T-cell (primary cell): ENCODE measurements at places on chromosomes 16 and 17. TPM values are rescaled to one million over a fixed set of nuclear protein-coding genes. Genes with fewer than 3 reads are reported as not detected.

PRAC2 gene
- total RNA-seq, result not detected

GRCh38 chr16:19853742-19854542, 30.7 kb downstream of the GPRC5B start:
- no peak overlapping the region for H3K27ac ChIP-seq
- no peak for DNase-seq
- no peaks in the 10 kb centered on the region for H3K36me3 ChIP-seq
- no peaks in the 10 kb centered on the region for H3K4me1 ChIP-seq

KRTAP9-8 gene
- not detected for total RNA-seq

- H3K36me3 ChIP-seq, result peaks cover 13% of the 10 kb centered on the region
- DNase-seq, result no peak
- peaks cover 25% of the 10 kb centered on the region for H3K4me1 ChIP-seq
- H3K4me3 ChIP-seq, result no peak overlapping the region
- no peak overlapping the region for H3K27ac ChIP-seq
- no peaks in the 10 kb centered on the region for H3K27me3 ChIP-seq
Observed at GRCh38 chr16:81711657-81712319, 67.3 kb upstream of the PLCG2 start.

CFAP97D1 gene
- total RNA-seq, result not detected

GRCh38 chr17:27423651-27424050, 32.6 kb upstream of the KSR1 start:
- no peak for DNase-seq
- H3K27me3 ChIP-seq, result peaks cover 7% of the 10 kb centered on the region
- no peak overlapping the region for H3K4me3 ChIP-seq
- H3K36me3 ChIP-seq, result no peaks in the 10 kb centered on the region

- no peak for DNase-seq
- H3K27me3 ChIP-seq, result no peaks in the 10 kb centered on the region
- H3K36me3 ChIP-seq, result no peaks in the 10 kb centered on the region
- no peak overlapping the region for H3K27ac ChIP-seq
- H3K4me3 ChIP-seq, result no peak overlapping the region
Observed at GRCh38 chr17:5769593-5770354, 185.5 kb upstream of the NLRP1 start.

ACSM2A gene
- not detected for total RNA-seq

TP53TG3C gene
- not detected for total RNA-seq

DNA sequence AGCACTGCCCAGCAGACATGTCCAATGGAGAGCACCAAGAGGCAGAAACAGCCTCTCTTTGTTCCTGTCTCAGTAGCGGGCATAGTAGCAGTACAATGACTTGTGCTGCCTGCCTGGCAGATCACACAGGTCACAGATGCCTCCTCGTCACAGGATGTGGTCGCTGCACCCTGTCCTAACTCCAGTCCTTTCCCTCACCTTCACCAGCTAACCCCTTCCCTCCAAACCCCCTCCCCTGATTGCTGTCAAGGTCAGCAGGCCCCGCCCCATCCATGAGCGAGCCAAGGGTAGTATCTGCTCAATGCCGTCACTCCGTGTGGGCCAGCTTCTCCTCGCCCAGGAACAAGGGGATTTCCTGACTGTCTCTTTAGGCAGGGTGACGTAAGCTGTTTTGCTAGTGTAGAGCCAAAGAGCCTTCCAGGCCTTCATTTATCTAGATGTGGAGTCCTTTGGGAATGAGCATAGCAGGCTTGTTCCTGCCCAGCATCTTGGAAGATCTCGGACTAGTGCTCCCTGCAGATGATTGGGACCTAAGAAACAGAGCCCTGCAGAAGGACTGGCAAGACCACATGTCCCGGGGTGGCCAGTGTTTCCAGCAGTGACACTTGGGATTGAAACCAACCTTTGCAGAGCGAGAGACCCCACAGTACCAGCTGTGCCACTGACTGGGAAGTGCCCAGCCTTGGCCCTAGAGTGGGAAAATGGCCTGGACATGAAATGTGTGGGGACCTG, 75.9 kb upstream of the TNRC6C start:
- H3K27me3 ChIP-seq, result no peaks in the 10 kb centered on the region
- peak overlapping the region; percentile 99 for H3K27ac ChIP-seq
- DNase-seq, result peak; percentile 92

ZNF469 gene
- total RNA-seq, result 1.7 TPM

CDH13 gene
- total RNA-seq, result not detected

DNA sequence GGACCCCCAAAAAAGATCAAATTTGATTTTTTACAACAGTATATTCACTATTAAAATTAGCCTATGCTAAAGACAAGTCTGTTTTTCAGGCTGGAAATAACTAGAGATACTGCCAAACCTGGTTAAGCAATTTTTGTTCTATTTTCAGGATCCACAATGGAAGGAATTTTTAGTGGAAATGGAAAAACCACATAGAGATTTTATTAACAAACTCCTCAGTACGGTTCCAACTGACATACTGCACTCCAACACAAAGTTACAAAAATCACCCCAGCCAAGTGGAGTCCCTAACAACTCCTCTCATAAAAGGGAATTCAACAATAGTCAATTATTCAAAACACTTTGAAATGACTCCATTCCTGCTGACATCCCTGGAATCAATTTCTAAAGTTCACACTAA, 101.6 kb upstream of the TOB1 start:
- H3K4me3 ChIP-seq, result no peak overlapping the region
- H3K4me1 ChIP-seq, result no peaks in the 10 kb centered on the region
- H3K36me3 ChIP-seq, result peaks cover 41% of the 10 kb centered on the region
- no peaks in the 10 kb centered on the region for H3K27me3 ChIP-seq
- no peak for DNase-seq
- no peak overlapping the region for H3K27ac ChIP-seq

GRCh38 chr17:31587462-31587861, 196.0 kb downstream of the RAB11FIP4 start:
- no peak overlapping the region for H3K27ac ChIP-seq
- no peak for DNase-seq
- no peaks in the 10 kb centered on the region for H3K4me1 ChIP-seq
- H3K27me3 ChIP-seq, result no peaks in the 10 kb centered on the region
- no peaks in the 10 kb centered on the region for H3K36me3 ChIP-seq

DNA sequence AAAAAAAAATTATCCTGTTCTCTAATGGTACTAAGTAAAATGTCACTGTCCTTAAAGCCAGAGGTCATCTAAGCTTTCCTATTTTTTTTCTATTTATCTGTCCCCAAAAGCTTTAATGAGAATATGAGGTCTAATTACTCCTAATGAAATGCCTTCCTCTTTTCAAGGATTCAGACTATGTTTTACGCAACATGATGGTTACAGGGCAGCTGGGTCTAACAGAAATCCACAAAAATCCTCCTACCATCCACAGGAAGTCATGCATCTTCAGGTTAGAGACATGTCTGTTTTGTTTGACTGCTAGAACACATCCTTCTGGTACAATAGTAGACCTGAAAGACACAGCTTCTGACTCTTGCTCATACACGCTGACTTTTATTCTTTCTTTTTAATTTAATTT, 29.7 kb upstream of the NSRP1 start:
- no peak overlapping the region for H3K4me3 ChIP-seq
- H3K36me3 ChIP-seq, result no peaks in the 10 kb centered on the region
- no peaks in the 10 kb centered on the region for H3K4me1 ChIP-seq
- H3K27ac ChIP-seq, result no peak overlapping the region
- H3K27me3 ChIP-seq, result no peaks in the 10 kb centered on the region
- DNase-seq, result no peak

DNA sequence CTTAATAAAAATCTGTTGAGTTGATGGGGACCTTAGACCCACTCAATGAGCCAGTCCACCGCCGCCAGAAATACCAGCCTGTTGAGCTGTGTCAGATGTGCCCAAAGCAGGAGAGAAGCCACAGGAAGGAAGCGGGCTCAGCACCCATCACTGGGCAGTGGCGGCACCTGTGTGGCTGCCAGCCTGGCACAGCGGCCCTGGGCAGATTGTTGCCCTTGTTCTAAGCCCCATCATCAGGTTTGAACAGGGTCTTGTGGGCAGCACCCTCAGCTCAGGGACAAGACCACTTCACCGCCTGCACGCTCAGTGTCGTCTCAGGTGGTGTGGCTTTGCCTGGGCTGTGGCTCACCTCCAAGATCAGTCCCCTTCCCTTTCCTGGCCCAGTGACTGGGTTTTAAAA, 9.3 kb downstream of the ENDOV start:
- H3K36me3 ChIP-seq, result no peaks in the 10 kb centered on the region
- no peak overlapping the region for H3K4me3 ChIP-seq
- H3K4me1 ChIP-seq, result peaks cover 25% of the 10 kb centered on the region
- H3K27ac ChIP-seq, result no peak overlapping the region
- peaks cover 34% of the 10 kb centered on the region for H3K27me3 ChIP-seq

SLC35G6 gene
- total RNA-seq, result not detected

CLEC19A gene
- total RNA-seq, result not detected

GRCh38 chr17:77718669-77718961, 239.9 kb upstream of the TNRC6C start:
- H3K4me3 ChIP-seq, result no peak overlapping the region
- DNase-seq, result no peak
- H3K4me1 ChIP-seq, result no peaks in the 10 kb centered on the region

DNA sequence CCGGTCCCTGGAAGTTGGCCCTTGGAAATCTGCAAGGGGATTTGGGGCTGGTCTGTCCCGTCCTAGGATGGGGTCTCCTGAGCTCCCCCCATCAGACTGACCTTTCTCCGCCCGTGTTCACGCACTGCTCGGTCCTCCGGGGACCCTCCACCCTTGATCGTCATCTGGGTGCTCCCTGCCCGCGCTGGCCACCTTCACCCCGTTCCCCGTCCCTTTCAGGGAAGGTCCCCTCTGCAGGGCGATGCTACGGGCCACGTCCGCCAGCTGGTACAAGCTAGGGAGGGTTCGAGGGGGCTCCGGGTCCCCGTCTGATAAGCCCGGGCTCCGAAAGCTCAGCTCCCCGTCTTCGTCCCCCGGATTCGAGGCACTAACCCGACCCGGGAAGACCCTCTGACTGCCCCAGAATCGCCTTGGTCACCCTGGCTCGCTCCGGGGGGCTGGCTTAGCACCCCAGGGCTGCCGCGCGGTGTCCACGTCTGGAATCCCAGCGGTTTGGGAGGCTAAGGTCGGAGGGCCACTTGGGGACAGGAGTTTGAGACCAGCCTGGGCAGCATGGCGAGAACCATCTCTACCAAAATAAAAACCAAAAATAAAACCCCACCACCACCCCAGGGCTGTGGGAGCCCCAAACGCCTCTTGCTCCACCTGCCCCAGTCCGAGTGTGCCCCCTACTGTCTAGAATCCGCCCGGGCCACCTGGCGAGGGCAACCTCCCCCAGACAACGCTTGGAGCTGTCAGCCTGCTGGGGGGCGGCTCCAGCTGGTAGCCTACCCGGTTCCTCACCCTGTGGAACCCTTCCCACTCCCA, 1.1 kb upstream of the SLC43A2 start:
- peaks cover 24% of the 10 kb centered on the region for H3K27me3 ChIP-seq
- peak; percentile 65 for DNase-seq
- peak overlapping the region; percentile 69 for H3K27ac ChIP-seq
- peaks cover 28% of the 10 kb centered on the region for H3K4me1 ChIP-seq
- peak overlapping the region; percentile 75 for H3K4me3 ChIP-seq

- H3K27ac ChIP-seq, result no peak overlapping the region
- no peak for DNase-seq
- no peaks in the 10 kb centered on the region for H3K27me3 ChIP-seq
- H3K4me3 ChIP-seq, result no peak overlapping the region
- H3K4me1 ChIP-seq, result peaks cover 51% of the 10 kb centered on the region
Observed at GRCh38 chr17:75244133-75244866, 17.1 kb downstream of the GGA3 start.

DNA sequence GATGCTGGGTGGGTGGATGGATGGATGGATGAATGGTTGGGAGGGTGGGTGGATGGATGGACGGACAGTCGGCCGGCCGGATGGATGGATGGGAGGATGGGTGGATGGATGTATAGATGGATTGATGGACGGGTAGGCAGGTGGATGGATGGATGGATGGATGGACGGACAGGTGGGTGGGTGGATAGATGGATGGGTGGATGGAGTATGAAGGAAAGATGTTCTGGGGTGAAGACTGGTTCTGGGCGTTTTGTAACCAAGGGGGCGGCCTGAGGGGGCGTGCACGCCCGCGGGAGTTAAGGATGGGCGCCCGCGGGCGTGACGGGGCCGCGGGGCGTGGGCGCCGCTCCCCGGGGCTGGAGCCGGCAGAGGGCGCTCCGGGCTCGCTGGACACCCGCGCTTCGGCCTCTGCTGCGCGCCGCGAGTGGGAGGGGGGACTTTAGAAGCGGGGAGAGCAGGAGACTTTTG, at the start of gene NECAB2:
NECAB2 (plus strand) TSS at position 407 of the 468 bp plus-strand sequence. CDS start 405 bp downstream, outside the sequence.
- no peak within 1 kb of the TSS for H3K27ac ChIP-seq
- no peak for DNase-seq
- H3K36me3 ChIP-seq, result no peaks in the 10 kb centered on the region
- peaks cover 3% of the 10 kb centered on the region for H3K4me1 ChIP-seq
- peaks cover 47% of the 10 kb centered on the region for H3K27me3 ChIP-seq

GRCh38 chr17:32943206-32943605, 15.3 kb downstream of the TMEM98 start:
- H3K4me3 ChIP-seq, result no peak overlapping the region
- H3K36me3 ChIP-seq, result no peaks in the 10 kb centered on the region
- H3K27me3 ChIP-seq, result peaks cover 5% of the 10 kb centered on the region
- DNase-seq, result no peak
- H3K4me1 ChIP-seq, result no peaks in the 10 kb centered on the region

GRCh38 chr16:89314854-89315253, 97.4 kb downstream of the ZNF778 start:
- peaks cover 81% of the 10 kb centered on the region for H3K4me1 ChIP-seq
- DNase-seq, result no peak
- peak overlapping the region; percentile 85 for H3K27ac ChIP-seq
- H3K36me3 ChIP-seq, result no peaks in the 10 kb centered on the region
- no peaks in the 10 kb centered on the region for H3K27me3 ChIP-seq

DNA sequence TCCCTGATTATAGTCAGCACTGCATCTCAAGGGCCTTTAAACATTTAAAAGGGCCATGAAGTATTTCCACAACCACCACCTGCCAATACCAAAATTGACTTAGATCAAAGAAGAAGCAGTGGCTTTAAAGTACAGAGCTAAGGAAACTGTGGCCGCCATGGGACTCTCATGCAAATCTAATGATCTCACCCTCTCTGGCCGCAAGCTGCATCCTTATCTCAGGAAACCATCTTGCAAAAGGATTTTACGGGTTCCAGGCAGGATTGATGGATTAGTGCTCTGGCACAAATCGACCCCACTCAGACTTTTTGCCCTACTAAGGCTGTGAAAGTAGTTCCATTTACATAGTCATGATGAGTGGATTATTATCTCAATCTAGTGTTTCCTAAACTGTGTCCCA, 22.6 kb downstream of the CDRT4 start:
- H3K36me3 ChIP-seq, result no peaks in the 10 kb centered on the region
- H3K4me3 ChIP-seq, result no peak overlapping the region
- no peak overlapping the region for H3K27ac ChIP-seq
